Frontal cortex (tissue), 4 donors: ENCODE measurements at places on chromosomes 16 and 17. TPM values are rescaled to one million over a fixed set of nuclear protein-coding genes. Genes with fewer than 3 reads are reported as not detected.

The HEATR9 gene
- total RNA-seq = not detected

The GLTPD2 gene
- total RNA-seq = not detected

The ATP6V0D1 gene
- 78.7 TPM for total RNA-seq

The CSNK1D gene
- total RNA-seq = 22.8 TPM

The OR3A3 gene
- not detected for total RNA-seq

The TANC2 gene
- total RNA-seq = 124 TPM

The PRSS53 gene
- total RNA-seq = 1.6 TPM

The CCL14 gene
- not detected for total RNA-seq

The MED1 gene
- total RNA-seq = 22.4 TPM

The ABAT gene
- 110 TPM for total RNA-seq

The KSR1 gene
- 12.6 TPM for total RNA-seq

The SLC5A11 gene
- not detected for total RNA-seq

The TBC1D3C gene
- not detected for total RNA-seq

The NME3 gene
- total RNA-seq = 35.1 TPM

The NOTUM gene
- under 0.01 TPM for total RNA-seq

The SLC35G6 gene
- total RNA-seq = not detected

The KRTAP3-2 gene
- not detected for total RNA-seq

The NETO2 gene
- 169 TPM for total RNA-seq

The MYCBPAP gene
- 0.82 TPM for total RNA-seq

The MAP2K3 gene
- total RNA-seq = 2.0 TPM

The ERBB2 gene
- total RNA-seq = 6.9 TPM

The ITGAL gene
- total RNA-seq = 0.82 TPM

The RGS9 gene
- 15.1 TPM for total RNA-seq

The MT4 gene
- total RNA-seq = not detected

The TMEM88 gene
- total RNA-seq = 1.2 TPM

The WNT9B gene
- not detected for total RNA-seq

The FLYWCH1 gene
- 22.8 TPM for total RNA-seq

The C17orf100 gene
- total RNA-seq = 2.9 TPM

The SEZ6L2 gene
- 43.2 TPM for total RNA-seq

The RFNG gene
- 21.2 TPM for total RNA-seq

The FSCN2 gene
- total RNA-seq = 4.9 TPM

The DPEP1 gene
- 2.4 TPM for total RNA-seq

The MYLK3 gene
- total RNA-seq = 0.41 TPM

The RND2 gene
- total RNA-seq = 4.5 TPM

The SLC38A10 gene
- total RNA-seq = 13.9 TPM

The COQ7 gene
- 50.1 TPM for total RNA-seq

The FGF11 gene
- total RNA-seq = 5.3 TPM

The NACA2 gene
- total RNA-seq = not detected

The KRT36 gene
- total RNA-seq = not detected

The CSH2 gene
- total RNA-seq = not detected

The PRDM7 gene
- total RNA-seq = not detected

The FAHD1 gene
- total RNA-seq = 64.0 TPM

The ZPBP2 gene
- total RNA-seq = not detected

The TNS4 gene
- total RNA-seq = not detected

The FOXN1 gene
- not detected for total RNA-seq

The KRT39 gene
- not detected for total RNA-seq

The CEP295NL gene
- total RNA-seq = 1.2 TPM

The PITPNM3 gene
- total RNA-seq = 10.6 TPM

The NGFR gene
- 3.3 TPM for total RNA-seq

The PLA2G10 gene
- not detected for total RNA-seq

The ARL5C gene
- not detected for total RNA-seq

The TEX14 gene
- under 0.01 TPM for total RNA-seq

The KLHL11 gene
- 70.1 TPM for total RNA-seq
